ENCODE measurements at places on chromosomes 3 and 15.
A peak's percentile ranks its signal among the peaks of the same experiment; 100 is the strongest.

GRCh38 chr3:139893963-139894642 lies 40.9 kb upstream of the CLSTN2 start:
- DNase-seq: no peak

- DNase-seq: no peak
Observed at GRCh38 chr3:192929146-192929545, 11.5 kb upstream of the MB21D2 start.

GRCh38 chr3:124691599-124691998 lies 38.7 kb upstream of the UMPS start:
- DNase-seq: no peak

DNA sequence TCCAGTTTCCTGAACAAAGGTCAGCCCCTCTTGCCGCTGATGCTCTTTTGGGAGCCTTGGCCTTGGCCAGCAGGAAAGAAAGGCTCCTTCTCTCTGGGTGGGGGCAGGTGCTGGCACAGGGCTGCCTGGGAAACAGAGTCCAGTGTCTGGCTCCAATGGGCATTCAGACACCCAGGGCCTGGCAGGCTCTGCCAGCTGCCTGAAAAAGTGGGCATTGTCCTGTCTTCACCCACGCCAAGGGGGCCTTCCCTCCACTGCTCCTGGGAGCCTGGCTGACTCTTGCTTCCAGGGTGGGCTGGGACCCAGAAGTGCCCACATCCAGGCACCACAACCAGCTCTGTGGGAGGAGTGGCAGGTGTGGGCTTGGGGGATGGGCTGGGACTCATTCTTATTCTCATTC lies 62.7 kb downstream of the RHCG start:
- DNase-seq: no peak

DNA sequence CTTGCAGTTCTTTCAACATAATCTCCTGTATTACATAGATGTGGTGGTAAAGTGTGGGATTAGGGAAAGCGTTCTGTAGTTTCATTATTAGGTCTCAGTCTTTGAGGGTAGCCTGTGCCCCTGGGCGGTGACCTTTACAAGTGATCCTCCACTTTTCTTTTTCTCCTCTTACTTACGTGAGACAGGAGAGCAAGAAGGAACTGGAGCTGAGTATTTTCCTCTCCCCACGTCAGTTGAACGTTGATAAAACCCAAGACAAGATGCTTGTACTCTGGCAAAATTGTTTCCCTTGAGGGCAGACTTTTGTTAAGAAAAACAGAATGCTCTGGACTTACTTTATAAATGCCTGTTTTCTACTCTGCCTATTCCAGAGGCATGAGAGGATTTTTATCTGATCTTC lies 378.7 kb downstream of the ZNF385D start:
- no peak for DNase-seq

DNA sequence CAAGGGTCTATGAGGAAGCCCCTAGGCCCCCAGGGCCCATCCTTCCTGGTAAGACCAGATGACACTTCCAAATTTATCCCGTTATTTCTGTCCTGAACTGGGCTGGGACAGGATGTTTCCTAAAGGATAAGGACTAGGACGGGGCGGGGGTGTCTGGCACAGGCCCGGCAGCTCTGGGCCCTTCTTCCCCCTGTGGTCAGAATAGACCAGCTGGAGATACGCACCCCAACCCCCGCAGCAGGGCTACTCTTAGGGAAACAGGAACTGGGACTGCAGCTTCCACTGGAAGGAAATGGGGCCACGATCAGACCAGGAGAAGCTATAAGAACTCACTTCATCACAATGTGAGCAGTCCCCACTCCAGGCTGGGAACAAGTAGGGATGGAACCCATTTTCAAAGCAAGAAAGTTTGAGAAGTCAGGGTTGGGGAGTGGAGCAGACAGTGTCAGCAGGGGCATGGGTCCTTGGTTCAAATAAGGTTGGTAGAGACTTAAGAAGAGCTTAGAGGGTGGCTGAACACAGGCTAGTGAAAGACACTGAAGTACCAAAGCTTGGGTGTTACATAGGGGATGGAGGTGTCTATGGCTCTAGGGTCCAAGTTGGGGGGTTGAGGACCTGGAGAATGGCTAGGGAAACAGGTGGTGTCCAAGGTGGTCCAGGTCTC lies 1.1 kb downstream of the NCKIPSD start:
- peak; percentile 89 for DNase-seq
